ENCODE measurements at places on chromosomes 4 and X. TPM values are rescaled to one million over a fixed set of nuclear protein-coding genes. Genes with fewer than 3 reads are reported as not detected.

DNA sequence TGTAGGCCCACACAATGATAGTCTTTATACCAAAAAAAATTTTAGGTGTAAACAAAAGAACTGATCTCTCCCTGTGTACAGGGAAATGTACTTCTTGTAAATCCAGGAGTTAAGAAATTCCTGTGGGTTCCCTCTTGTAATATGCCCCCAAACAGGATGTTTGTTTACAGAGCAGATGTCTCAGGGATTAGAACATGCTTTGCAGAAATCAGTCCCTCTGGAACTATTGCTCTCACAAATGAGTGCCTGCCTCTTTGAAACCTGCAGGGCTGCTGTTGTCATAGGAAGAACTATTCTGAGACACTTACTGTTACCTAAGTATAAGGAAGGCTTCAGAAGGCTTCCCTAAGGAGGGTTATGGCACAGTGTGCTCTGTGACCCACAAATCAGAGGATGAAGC is 35.6 kb downstream of the PAK3 start:
- no peak for DNase-seq

DNA sequence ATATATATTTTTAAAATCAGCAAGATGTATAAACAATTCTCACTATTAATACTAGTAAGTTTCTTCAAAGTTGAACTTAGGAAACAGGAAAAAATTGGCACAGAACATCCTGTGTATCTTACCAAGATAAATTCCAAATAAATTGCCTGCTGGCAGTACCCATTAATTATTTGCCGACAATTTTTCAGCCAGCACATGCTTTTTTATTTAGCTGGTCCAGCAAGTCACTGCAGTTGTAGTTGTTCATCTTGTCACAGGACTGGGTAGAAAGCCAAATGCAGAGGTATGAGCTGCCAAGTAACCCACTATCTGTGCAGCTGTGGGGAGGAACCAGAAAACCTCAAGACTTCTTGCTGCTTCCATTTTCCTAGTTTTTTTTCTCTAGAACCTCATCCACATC is 113.4 kb downstream of the PACRGL start:
- DNase-seq: no peak

GRCh38 chr4:37157476-37158167 is 86.9 kb upstream of the NWD2 start:
- DNase-seq: no peak

FSTL5 gene
- total RNA-seq: not detected

MFSD8 gene
- total RNA-seq: 13.8 TPM

DNA sequence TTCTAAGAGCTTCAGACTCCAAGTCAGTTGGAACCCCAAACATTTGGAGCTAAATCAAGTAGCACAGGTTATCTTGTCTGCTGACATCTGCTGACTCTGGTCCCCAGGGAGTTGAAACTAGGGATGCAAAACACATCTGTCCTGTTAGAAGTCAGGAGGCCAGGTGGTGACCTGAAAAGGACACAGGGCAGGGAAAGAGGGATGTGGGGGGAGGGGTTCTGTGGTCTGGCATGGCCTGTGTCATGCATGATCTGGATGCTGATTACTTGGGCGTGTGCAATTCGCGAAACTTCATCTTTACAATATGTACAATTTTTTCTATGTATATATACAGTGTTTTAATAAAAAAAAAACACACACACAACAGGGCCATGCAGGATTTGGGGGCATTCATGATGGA is 55.3 kb downstream of the FHDC1 start:
- no peak for DNase-seq
